ENCODE measurements at places on chromosomes 2 and 18.

DNA sequence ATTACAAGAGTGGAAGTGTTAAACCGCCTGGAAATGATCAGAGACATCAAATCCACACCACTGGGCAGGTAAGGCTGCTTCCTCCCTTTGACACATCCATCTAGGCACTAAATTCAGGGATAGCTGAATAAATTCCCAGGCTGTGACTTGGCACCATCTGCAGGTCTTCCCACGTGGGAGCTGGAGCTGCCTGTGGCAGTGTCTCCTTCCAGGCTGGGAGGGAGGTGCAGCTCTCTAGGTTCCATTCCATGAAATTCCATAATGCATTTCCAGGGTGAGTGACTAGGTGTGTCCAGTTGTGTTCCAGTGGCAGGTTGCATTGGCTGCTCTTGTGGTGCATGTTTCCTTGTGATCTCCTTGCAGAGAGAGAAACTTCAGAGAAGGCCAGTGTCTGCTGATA is 188.9 kb upstream of the CXCR4 start:
- DNase-seq = no peak

GRCh38 chr2:105777506-105778055 is 32.9 kb downstream of the NCK2 start:
- DNase-seq = no peak

- no peak for DNase-seq
Measured at GRCh38 chr2:65729246-65729645, 296.8 kb upstream of the SPRED2 start.

GRCh38 chr18:77157312-77157711 is 24.7 kb upstream of the MBP start:
- DNase-seq = no peak

DNA sequence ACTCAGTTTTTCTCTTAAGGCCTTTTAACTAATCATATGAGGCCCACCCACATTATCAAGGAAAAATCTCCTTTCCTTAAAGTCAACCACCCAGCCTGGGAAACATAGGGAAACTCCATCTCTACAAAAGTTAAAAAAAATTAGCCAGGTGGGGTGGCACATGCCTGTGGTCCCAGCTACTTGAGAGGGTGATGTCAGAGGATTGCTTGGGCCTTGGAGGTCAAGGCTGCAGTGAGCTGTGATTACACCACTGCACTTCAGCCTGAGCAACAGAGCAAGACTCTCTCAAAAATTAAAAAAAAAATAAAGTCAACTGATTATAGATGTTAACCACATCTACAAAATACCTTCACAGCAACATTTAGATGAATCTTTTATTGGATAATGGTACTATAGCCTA is 5.8 kb downstream of the DPYSL5 start:
- DNase-seq = peak; percentile 24

DNA sequence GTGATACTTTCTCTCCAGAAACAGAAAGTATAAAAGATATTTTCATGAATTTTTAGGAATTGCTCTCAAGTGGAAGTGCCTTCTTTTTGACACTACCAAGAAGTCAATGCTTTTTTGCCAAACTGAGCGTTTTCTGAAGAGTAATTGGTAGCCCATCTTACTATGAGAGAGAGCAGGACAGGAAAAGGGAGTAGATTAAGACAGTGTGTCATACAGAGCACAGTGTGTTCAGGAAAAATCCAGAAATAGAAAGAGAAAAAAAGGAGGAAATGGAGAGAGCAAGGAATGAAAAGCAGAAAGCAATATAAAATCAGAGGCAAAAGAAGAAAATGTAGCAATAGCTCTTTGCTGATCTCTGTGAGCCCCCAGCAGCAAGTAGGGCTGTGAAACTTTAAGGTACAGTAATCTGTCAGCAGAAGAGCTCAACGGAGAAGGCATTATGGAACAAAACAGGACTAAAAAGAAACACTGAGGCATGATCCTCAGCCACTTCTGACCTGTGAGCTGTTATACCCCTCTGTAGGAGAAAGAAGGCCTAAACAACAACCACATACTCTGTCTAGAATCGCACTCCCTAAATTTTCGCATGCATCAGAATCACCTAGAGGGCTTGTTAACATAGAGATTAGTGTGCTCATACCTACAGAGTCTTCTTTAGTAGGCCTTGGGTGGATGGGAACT is 15.0 kb upstream of the PGAP1 start:
- DNase-seq = no peak

GRCh38 chr2:83015035-83015715 is 1443.9 kb downstream of the SUCLG1 start:
- no peak for DNase-seq

DNA sequence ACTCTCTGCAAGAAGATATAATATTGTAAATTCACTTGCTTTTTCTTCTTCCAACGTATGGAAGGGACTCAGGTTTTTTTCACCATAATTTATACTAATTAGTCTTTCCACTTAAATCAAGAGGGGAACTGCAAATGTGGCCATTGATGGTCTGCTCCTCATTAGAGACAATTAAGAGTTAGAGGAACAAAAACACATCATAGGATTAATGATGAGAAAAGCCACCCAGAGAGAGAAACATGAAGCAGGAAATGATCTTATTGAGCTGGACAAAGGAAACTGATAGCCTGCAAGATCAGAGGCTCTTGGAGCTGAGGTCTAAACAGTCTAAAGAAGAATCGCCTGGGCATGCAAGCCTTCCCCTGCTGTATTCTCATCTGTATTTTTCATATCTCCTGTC is 151.2 kb upstream of the NRP2 start:
- DNase-seq = no peak

- peak; percentile 48 for DNase-seq
Measured at GRCh38 chr2:153163055-153163454, 315.5 kb downstream of the RPRM start.

- no peak for DNase-seq
Measured at GRCh38 chr18:12968619-12969018, 20.8 kb downstream of the SEH1L start.

DNA sequence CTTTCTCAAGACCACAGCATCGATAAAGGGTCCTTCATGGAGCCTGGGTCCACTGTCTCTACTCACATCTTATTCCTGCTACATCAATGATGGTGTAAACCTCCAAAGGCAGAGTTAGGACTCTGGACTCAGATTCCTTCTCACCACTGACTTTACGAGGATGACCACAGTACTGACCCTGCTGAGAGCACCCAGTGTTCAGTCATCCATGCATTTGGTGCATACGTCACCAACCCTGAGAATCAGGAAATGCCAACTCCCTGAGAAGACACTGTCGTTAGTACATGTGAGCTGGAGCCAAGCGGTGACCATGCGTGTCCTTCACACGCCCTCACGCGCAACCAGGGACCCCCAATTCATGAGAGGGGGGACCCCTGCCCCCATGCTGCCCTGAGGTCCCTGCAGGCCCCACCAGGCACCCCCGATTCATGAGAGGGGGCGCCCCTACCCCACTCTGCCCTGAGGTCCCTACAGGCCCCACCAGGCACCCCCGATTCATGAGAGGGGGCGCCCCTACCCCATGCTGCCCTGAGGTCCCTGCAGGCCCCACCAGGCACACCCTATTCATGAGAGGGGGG is 178.4 kb upstream of the TPO start:
- DNase-seq = peak; percentile 25

- DNase-seq = no peak
Measured at GRCh38 chr2:207352978-207353671, 176.6 kb upstream of the CREB1 start.

GRCh38 chr2:187586011-187586641 is 31.9 kb upstream of the TFPI start:
- DNase-seq = no peak

DNA sequence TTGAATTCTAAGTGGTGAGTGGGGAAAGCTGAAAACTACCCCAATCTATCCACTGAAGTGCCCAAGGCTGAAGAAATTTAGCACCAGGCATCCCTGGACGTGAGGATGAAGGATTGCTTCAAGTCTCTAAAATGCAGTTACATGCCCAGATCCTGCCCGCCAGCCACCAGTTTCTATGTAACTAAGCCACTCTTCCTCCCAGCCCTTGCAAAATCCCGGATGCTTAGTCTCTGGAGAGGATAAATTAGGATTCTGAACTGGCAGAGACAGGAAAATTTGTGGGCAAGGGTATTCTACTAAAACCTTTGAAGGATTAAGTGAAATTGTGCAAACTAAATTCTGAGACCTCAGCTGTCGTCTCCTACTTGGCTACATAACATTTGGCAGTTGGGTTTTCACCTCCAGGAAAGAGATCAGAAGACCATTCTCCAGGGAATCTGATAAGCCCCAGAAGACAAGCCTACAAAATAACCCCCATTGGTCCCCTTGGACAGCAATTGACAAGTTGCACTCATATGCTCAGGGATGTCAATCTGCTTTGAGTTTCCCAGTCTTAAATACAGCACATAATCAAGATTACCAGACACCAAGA is 93.9 kb upstream of the CD226 start:
- no peak for DNase-seq

- DNase-seq = no peak
Measured at GRCh38 chr2:148966438-148966758, 72.1 kb upstream of the LYPD6B start.

DNA sequence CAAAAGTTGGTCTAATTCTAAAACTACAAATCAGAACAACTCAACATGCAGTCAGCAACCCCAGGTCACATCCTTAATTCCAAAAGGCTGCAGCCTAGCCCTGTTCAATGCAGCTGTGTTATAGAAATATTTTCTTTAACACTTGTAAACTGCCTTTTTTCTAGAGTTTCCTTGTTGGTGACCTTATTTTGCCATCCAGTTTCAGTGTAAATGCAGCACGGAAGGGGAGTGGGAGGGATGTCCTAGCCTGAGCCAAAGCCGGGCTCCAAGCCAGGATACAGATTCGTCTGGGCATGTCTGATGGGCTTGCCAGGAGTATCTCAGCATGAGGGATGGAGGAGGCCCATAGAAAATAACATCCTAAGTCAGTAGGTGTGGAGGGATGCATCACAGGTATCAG is 17.7 kb upstream of the SP3 start:
- no peak for DNase-seq

- no peak for DNase-seq
Measured at GRCh38 chr18:25743646-25744151, 346.7 kb downstream of the SS18 start.

DNA sequence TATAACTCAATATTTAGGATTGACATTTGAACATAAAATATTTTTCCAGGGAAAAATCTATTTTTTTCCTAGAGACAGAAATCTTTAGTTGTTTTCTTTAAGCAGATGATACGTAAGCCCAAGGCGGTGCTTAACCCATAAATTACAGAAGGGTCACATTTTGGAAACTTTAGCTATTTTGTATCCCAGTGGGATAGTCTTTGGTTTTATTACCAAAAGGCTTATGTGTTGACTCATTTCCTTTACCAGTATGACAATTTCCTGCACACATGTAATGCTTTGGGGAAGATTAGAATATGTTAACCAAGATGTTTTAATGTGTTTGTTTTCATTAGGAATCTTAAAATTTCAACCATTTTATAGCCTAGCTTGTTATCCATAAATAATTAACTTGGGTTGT is 24.8 kb downstream of the DYNC1I2 start:
- peak; percentile 42 for DNase-seq

GRCh38 chr18:7844017-7844416 is 276.9 kb downstream of the PTPRM start:
- DNase-seq = no peak

DNA sequence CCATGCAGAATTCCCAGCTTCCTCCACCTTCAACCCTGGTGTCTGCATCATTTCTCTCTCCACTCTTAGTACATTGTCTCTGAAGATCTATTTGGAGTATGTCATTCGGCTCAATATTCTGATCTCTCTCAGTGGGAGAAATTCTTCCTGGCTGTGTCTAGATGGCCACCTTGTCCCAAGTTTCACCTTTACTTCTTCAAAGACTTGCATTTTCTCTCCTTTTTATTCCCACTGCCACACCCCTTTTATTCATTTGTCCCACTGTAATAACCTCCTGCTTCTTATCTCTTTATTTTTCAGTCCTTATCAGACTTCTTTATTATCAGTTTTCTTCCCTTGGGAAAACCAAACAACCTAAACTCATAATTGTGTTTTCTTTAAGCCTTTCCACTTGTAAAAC is 54.3 kb upstream of the CERS6 start:
- DNase-seq = no peak

DNA sequence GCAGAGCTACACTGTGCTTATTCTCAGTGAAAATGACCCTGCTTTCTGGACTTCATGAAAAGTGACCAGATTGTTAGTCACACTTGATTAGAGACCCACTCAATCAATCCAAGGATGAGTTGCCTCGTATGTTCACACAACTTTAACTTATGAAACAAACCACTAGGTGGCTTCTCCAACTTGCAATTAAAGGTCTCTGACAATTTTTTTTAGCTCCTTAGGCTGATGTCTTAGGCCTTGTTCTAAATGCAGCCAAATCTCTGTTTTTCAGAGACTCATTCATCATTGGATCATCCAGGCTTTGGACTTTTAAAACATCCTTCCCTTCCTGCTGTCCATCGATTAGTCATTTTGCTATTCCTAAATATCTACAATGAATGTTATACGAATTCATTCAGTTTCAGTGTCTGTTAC is 63.4 kb downstream of the MREG start:
- DNase-seq = peak; percentile 57

DNA sequence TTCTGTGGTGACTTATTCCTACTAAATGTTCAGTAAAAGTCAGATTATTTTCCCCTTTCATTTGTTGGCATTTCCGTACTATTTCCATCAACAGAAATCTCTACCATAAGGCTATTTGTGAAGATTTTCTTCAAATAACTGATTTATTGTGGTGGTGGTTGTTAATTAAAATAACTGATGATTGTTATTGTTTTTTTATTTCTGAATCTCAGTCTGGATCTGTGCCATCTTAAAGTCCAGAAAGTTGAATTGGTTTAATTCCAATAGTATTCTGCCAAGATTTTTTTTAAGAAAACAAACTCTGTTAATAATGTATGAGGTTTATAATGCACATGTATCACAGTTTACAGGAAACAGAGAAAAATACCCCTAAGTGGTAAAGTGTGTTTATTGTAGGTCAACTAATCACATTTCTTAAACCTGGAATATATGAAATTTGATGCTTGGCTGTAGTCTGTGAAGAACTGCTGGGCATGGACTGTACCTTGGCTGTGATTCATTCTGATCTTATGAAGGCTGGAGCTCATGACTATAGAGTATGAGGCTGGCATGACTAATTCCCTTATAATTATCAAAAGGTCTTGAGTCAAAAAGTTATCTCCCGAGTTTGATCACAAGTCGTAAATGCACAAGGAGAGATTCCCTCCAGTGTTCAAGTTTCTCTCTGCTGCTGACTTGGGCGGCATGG is 134.2 kb upstream of the RND3 start:
- DNase-seq = peak; percentile 21

- DNase-seq = no peak
Measured at GRCh38 chr18:46297124-46297523, 192.9 kb downstream of the HAUS1 start.

DNA sequence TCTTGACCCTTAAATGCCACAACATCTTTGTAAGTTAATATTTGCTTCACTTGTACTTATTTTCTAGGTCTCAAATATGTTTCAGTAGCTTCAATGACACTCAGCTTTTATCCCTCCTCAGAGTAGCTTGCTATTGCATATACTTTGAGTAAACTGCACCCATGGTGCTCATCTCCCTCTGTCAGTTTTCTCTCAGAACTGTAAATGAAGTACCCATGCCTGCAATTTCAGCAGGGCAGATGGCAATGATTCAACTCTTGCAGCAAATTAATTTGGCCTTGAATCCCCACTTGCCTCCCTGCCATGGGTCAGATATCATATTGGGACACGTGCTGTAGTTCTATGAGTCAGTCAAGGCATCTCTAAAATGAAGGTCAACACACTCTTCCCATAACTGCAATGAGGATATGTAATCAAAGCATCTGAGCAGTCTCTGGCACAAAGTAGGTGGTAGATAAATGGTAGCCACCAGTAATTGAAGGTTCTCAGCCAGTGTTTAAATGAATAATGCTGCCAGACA is 225.8 kb downstream of the PIEZO2 start:
- no peak for DNase-seq

GRCh38 chr2:12931186-12931844 is 214.6 kb downstream of the TRIB2 start:
- DNase-seq = peak; percentile 43

All from ACHN (cell line).